ENCODE measurements at places on chromosomes 4 and X.

DNA sequence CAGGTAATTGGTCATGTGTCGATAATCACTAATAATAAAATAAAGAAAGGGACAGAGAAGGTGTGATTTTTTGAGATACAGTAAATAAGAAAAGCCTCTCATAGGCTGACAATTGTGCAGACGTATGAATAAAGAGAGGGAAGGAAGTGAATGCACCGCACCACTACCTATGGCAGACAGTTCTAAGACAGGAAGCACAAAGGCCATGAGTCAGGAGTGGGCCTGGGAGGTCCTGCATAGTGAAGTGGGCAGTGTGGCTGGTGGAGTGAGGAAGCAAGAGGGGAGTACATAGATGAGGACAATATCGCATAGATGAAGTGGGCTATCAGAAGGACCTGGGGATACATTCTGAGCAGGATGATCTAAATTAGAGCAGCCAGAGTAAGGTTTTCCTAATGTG is 75.6 kb downstream of the BMP3 start:
- no peak for DNase-seq

GRCh38 chrX:12580548-12580947 is 210.7 kb upstream of the PRPS2 start:
- no peak for DNase-seq

DNA sequence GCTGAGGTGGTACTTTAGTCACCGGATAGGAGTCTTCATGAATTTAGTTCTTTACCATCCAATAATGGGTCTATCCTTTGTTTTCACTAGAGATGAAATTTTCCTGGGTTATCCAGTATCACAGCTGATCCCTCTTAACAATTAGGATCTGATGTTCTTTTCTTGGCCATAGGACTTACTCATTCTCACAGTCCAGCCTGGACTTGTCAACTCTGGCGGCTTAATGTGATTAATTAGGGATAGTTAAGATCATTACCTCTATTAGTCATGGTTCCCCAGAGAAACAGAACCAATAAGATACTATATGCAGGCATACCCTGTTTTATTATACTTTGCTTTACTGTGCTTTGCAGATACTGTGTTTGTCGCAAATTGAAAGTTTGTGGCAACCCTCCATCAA is 272.7 kb upstream of the FAT4 start:
- no peak for DNase-seq

DNA sequence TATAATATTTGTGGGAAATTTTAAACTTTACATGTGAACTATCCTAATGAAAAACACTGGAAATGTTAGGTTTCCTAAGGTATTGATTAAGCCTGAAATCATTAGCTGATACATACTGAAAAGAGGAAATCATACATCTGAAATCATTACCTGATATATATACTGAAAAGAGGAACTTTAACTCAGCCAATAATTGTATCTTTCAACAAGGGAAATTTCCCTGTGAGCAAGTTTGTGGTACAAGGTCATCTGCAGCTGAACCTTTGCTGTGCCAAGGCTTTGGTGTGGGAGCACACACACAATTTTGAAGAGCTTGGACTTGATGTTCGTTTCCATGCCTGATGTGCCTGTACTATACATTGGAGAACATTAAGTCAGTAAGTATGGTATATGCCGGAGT is 131.9 kb upstream of the USP9X start:
- DNase-seq, result no peak

DNA sequence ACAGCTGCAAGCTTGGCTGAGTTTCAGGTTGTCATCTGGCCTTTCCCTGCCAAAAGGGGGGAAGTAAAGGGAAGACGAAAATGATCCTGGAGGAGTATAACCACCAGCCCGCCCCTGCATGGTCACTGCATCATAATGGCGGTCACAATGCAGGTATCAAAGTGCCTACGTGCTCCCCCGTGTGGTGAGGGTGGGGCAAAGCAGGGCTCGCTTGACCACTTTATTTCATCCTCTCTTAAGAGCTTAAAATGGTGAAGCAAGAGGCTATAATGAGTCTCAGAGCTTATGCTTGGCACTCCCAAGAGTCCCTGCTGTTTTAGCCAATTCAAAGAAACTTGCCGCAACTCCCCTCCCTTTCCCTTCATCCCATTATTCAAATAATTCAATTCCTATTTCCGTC is 105.6 kb downstream of the APOOL start:
- no peak for DNase-seq

DNA sequence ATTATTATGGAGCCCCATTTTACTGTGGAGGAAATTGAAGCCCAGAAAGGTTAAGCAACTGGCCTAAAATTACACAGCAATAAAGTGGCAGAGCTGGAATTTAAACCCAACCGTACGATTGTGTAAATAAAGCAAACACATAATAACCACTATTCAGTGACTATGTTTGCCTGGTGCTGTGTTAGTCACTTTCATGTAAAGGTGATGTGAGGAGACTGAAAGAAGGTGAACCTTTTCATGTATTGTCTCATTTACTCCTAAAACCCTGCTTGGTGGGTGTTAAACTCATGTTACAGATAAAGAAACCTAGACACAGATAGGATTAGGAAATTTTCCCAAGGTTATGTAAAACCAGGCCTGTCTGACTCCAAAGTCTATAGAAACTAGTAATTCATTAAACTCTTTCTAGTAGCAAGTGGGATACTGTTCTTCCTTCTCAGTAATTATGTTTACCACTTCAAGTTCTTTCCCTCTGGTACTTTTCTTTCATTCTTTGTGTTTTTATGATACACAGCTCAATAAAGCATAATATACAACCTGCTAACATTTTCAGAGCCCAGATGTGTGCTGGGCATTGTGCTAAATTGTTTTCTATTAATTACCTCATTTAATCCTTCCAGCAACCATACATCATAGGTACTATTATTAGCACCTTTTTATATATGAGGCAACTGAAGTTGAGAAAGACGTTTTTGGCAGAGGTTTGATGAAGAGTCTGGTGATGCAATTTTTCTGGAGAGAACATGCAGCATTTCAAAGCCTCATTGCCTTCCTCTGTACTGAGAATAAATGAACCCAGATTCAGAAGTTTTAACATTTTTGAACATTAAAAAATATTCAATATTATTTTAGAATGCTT is 202.7 kb downstream of the SPRY1 start:
- no peak for DNase-seq

GRCh38 chr4:129043523-129043922 is 49.8 kb downstream of the SCLT1 start:
- DNase-seq, result no peak

DNA sequence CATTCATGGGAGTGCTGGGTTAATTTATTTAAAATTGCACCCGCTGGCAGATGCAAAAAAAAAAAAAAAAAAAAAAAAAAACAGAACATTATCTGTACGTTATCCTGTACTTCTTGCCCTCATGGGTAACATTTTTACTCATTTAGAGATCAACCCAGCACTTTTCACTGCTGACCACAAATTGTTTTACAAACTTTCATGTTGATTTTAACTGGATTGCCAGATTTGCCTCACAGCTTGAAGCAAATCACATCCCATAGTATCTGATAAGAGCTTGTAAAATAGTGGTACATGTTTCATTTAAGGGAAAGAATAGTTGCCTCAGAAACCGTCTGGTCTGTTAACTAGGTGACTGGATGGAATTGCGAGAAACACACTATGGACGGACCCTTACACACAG is 640.8 kb downstream of the TRIML1 start:
- no peak for DNase-seq

DNA sequence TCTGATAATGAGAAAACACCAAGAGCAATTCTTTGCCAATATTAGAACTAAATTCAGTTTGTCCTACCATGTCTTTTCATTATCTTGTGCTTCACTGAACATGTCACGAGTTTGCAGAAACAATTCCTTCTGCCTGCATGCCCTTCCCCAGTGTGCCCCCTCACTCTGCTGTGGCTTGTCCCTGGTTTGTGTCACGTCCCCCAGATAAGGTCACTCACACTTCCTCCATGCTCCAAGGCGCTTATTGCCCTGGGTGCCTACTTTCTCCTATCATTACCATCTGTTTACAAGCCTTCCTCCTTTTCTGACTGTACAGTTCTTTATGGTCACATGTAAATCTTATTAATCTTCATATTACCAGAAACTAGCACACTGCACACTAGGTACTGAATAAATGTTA is 394.1 kb downstream of the KCNIP4 start:
- DNase-seq, result no peak

- DNase-seq, result no peak
Observed at GRCh38 chrX:153967536-153968224, 3.9 kb downstream of the HCFC1 start.

- DNase-seq, result peak; percentile 19
Observed at GRCh38 chr4:38160487-38161207, 200.4 kb downstream of the PTTG2 start.

- DNase-seq, result no peak
Observed at GRCh38 chrX:22139822-22140221, 107.7 kb downstream of the PHEX start.

DNA sequence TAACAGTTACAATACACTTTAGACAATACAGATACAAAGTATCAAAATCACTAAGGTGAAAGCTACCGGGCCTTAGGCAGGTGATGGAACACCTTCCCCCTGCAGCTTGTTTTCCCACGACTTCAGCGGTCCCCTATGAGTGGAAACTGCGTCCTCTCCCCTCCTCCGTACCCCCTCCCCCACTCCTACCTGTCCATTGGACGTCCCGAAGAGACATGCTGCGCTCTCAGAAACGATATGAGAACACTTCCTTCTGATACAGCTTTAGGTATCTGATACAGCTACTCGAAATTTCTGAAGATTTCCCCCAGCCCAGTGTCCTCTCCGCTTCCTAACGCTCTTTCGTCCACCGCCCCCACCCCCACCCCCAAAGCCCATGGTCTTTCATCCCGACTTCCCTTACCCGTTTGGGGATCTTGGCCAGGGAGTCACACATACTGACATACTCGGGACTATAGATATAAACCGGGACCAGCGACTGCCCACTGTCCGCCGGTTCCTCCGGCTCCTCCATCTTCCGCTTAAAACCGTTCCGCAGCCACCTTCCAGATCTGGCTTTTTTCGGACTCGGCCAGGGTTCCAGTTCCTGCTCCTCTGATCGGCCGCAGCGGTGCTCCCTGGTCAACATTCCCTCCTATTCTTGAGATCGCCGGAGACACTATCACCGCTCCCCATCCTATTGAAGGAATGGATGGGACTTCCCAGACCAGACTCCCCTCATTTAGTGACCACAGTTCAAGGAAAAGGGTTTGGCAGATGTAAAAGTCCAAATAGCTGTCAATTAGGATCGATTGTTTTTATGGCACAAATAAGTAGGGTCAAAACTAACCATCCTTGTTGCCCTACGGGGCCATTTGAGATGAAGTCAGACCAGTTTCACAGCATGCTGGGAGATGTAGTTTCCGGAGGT is at the start of gene HDAC8:
Gene HDAC8, minus strand, starts transcription at position 596 of the 910 bp plus-strand sequence. Its CDS starts 82 bp downstream, at position 514.
- DNase-seq, result peak; percentile 32

DNA sequence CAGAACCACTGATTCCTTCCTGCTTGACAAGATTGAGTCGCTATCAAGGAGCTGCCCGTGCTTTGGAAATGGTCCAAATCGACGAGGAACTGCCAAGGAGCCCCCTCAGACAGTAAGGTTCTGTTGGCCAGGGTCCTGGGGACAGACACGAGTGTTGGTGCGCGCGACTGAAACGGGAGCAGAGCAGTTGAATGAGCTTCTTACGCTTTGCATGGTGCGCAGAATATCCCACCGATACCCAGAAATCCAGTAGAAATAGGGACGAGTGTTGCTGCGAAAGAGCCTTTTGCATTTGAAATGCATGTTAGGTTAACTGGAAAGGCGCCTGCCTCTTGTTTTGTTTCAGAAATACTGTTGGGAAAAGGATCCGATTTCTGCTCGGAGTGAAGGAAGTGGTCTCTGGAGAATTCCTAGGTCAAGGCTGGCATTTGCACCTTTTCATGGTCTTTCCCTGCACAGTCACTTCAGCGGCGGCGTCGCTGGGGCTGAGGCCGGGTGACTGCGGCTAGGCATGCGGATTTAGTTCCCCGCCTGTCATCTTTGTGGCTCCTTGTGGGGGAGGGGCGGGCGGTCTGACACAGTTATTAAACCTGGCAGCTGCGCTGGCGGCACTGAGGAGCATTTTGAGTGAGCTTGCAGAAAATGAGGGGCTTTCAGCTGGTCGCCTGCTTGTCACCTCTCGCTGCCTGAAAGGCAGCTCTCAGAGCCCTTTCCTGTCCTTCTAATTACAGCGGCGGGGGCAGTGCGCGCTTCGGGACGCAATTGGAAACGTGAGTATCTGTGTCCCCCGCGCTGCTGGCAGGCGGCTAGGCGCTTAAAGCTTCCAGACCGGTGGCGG is 51.5 kb upstream of the TRIM2 start:
- no peak for DNase-seq

DNA sequence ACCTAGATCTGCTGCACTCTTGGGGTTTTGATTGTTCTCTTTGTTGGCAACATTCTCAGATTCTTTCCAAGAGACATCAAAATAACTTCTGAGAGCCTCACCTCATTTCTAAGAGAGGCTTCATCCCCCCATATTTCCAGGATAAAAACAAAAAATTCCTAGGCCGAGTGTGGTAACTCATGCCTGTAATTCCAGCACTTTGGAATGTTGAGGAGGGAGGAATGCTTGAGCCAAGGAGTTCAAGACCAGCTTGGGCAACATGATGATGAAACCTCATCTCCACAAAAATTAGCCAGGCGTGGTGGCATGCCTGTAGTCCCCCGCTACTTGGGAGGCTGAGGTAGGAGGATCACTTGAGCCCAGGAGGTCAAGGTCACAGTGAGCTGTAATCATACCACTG is 477.0 kb downstream of the INPP4B start:
- no peak for DNase-seq

DNA sequence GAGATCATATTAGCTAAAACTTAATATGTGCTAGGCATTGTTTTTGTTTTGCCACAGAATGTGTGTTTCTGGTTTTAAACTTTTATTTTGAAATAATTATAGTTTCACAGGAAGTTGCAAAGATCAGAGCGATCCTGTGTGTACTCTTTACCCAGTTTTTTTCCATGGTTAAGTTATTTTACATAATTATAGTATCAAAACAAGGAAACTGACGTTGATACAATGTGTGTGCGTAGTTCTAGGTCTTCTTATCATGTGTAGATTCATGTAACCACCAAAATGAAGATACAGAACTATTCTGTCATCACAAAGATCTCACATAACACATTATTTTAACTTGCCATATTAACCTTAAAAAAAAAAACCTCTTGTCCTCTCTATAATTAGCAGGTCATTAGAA is 69.2 kb downstream of the BLTP1 start:
- DNase-seq, result no peak

GRCh38 chrX:16946971-16947562 is 609 bp downstream of the REPS2 start:
- no peak for DNase-seq

Data from NK-92 treated with Interleukin-12 subunit alpha and Interleukin-12 subunit beta, amount 100 ng/mL, for 24 hours (cell line).